Vein endothelial cell (primary cell): ENCODE measurements at places on chromosomes 3 and 15. TPM values are rescaled to one million over a fixed set of nuclear protein-coding genes. Genes with fewer than 3 reads are reported as not detected.

ISL2 gene
- total RNA-seq: 0.10 and 0.33 TPM in 2 replicates

HDGFL3 gene
- total RNA-seq: 62.4 and 103 TPM in 2 replicates

POTEB2 gene
- total RNA-seq: not detected in 2 replicates

ADAMTSL3 gene
- under 0.01 and 0.38 TPM in 2 replicates for total RNA-seq

OR5H14 gene
- total RNA-seq: not detected in 2 replicates
